ENCODE measurements at places on chromosomes 7 and 10.
A peak's percentile ranks its signal among the peaks of the same experiment; 100 is the strongest.

- DNase-seq, result peak; percentile 87
Observed at GRCh38 chr10:92290837-92291615, at the start of the genes CPEB3 and MARCHF5. CPEB3 (minus strand) TSS chr10:92291078; CDS start chr10:92240350, 50,728 bp downstream. MARCHF5 (plus strand) TSS chr10:92291167; CDS start chr10:92291495, 328 bp downstream.

- DNase-seq, result peak; percentile 65
Observed at GRCh38 chr7:140889645-140890044, 35.1 kb downstream of the BRAF start.

DNA sequence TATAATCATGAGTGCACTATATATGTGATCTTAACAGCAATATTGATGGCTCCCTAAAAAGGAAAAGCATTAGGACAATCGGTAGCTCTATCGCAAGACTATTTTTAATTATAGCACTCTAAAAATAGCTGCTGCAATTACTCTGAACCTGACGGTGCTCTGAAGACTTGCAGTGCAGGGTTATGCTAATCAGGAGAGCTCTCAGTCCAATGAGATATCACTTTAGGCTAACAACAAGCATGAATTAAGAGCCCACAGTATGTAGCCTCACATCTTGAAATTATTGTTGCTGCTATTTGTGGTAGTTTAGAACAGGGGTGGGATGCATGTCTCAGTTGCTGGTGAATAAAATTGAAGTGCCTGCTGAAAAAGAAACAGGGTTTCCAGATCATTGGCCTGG, 515.8 kb upstream of the AKR1E2 start:
- DNase-seq, result no peak

DNA sequence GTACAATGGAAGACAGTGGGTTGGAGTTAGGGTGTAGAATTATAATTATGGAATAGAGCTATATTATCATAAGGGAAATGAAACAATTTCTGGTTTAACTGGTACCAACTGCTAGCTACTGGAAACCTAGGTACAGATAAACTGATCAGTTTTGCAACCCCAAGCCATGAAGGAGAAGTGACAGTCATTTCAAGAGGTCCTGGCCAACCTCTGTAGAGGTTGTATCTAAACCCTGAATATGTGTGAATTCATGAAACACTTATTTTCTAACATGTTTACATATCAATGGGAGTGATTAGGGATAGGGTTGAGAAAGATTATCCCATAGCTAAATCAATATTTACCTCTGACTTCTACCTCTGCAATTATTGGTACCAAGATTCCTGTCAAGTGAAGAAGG, 29.9 kb upstream of the CC2D2B start:
- no peak for DNase-seq

DNA sequence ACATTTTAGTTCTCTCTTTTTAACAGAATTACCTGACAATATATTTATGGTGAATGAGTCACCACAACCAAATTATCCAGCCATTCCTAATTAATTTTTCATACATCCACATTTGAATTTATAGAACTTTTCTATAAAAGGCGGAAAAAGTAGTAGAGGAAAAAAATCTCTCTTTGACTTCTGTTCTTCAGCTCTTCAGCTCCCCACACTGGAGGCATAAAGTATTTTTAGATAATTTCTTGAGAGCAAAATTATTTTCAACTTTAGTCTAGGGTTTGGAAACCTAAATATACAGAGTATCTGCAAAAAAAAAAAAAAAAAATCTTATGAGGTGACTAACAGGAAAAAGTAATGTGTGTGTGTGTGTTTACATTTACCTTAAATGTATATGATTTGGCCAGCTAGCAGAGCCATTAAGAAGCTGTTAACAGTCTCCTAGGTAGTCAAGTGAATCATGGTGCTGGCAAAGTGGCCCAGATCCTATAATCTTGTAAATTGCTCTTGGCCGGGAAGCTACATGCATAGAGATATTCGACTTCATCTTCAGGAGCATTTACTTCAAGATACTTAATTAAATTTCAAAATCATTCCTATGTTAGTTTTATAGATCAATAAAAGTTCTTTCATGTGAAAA, 383.1 kb upstream of the STEAP1 start:
- no peak for DNase-seq

DNA sequence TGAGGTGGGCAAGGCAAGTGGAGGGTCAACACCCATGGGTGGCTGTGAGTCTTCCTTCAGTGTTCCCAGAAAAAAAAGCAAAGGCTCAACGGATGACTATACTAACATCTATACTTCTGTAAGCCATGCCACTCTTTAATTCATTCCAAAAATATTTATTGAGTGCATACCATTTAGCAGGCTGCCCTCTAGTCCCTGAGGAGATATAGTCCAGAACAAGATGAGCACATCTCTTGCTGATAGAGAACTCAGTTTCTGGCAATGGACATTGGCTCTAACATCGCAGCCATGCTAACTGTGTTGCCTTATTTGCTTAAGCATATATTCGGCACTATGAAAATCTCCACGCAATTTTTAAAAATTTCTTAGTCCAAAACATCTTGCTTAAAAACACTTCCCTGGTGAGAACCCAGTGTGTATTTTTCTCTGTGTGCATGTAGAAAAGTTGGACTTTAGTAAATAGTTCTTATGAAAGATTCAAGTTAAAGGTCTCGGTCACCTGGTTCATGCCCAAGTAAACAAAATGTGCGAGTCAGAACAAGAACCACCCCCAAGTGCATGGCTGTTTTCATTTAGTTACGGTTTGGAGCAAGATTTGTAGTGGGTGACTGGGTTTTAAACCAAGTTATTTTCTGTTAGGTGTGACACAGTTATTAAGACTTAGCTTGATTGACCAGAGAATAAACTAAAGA, 69.8 kb downstream of the MET start:
- DNase-seq, result no peak

Data from NCI-H2171 treated with DMSO at 0.1 percent for 48 hours (cell line).